Epithelial cell of esophagus (primary cell): ENCODE measurements at places on chromosomes 6 and 20.

DNA sequence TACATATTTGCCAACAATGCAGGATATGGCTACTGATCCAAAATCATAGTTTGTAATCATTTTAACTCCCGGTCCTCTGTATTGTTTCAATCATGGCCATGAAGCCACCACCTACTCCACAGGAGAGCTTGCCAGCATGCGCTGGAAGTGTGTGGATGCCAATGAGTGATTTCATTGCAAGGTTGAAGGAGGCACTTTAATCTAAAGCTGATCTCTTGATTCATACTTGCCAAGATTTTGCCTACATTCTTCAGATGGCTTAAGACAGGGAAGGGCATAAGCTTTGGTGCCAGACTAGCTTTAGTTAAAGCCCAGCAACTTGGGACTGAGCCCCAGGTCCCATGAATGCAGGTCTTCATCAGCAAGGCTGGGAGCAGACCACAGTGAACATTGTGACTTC, 58.8 kb downstream of the TPD52L1 start:
- DNase-seq: no peak

DNA sequence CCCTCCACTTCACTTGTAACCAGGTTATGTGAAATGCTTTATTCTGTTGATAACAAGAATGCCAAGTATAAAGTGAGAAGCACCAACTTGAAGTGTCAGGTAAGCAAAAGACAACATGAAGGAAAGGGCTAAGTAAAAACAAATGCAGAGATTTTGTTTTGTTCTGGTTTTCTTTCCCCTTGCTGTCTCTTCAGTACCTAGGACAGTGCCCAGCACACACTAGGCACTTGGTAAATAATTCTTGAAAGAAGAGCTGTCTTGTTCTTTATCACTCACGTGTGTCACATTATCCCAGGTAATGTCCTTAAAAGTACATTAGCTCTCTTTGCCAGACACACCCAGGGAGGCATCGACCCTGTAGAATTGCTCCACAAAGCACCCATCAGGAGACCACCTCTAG, 350.0 kb upstream of the IRAK1BP1 start:
- no peak for DNase-seq

GRCh38 chr6:96675597-96675996, 112.7 kb downstream of the FHL5 start:
- DNase-seq: no peak

- no peak for DNase-seq
Observed at GRCh38 chr20:64241061-64241460, 14.5 kb upstream of the PCMTD2 start.

DNA sequence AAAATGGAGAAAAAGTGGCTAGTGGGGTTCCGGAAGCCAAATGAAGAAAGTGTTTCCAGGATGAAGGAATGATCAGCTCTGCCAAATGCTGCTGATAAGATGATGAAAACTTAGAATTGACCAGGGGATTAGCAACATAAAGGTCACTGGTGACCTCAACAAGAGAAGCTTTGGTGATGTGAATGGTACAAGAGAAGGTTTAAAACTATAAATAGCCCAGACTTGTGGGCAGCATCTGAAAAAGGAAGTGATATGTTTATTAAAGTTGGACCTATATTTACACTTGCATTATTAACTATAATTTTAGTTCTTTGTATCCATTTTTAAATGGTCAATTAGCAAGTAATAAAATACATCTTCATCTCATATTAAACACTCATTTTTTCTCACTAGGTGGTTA, 45.1 kb downstream of the CGA start:
- no peak for DNase-seq

- DNase-seq: no peak
Observed at GRCh38 chr20:23659989-23660837, 22.5 kb upstream of the CST3 start.

DNA sequence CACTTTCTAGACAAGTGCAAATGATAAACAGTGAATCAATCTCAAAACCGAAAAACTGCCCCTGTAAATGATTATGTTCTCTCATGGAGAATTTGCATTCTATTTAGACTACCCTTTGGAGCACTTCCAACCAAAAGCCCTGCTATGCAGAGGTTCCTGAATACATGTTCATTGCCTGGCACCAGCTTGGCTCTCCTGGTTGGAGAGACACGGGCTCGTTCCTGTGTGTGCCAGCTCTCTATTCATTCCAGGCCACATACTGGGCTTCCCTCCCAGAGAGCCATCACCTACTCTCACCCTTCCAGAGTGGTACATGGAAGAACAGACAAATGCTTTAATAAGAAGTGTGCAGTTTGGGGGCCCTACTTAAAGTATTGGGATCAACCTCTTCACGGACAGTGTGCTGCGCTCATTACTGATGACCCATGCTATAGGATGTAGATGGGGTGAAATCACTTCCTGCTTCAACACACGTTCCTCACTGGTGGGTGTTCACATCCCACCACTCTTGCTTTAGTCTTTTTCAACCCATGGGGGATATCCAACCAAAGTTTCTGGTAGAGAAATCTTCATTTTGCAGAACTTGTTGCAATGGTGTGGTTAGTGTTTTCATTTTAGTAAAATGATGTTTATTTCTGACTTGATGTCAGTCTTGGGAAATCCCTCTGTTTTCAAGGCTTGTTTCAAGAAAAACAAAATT, 38.5 kb upstream of the NAA20 start:
- no peak for DNase-seq

GRCh38 chr6:28775405-28776129, 148.2 kb downstream of the TRIM27 start:
- no peak for DNase-seq

- DNase-seq: no peak
Observed at GRCh38 chr6:40410821-40411220, 176.3 kb downstream of the LRFN2 start.

- peak; percentile 38 for DNase-seq
Observed at GRCh38 chr6:113182370-113183141, 674.6 kb upstream of the MARCKS start.

DNA sequence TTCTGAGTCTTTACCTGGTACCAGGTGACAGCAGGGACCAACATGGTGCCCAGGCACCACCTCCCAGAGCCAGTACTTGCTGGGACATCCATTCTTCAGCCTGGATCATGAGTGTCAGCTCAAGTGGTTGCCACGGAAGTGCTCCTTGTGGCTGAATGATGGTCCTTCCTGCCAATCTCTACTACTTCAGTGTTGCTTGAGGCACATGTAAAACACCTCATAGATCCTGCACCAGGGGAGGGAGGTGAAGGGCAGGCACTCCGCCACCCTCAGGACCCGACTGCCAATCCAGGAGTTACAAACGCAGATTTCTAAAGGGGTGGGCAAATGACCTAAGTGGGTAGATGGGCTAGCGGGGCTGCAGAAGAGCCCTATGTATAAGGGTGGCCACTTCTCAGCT, 226.0 kb downstream of the PREX1 start:
- DNase-seq: no peak

- DNase-seq: peak; percentile 46
Observed at GRCh38 chr6:45965792-45966191, 49.9 kb downstream of the CLIC5 start.

GRCh38 chr6:76867182-76867581, 596.1 kb downstream of the HTR1B start:
- no peak for DNase-seq

DNA sequence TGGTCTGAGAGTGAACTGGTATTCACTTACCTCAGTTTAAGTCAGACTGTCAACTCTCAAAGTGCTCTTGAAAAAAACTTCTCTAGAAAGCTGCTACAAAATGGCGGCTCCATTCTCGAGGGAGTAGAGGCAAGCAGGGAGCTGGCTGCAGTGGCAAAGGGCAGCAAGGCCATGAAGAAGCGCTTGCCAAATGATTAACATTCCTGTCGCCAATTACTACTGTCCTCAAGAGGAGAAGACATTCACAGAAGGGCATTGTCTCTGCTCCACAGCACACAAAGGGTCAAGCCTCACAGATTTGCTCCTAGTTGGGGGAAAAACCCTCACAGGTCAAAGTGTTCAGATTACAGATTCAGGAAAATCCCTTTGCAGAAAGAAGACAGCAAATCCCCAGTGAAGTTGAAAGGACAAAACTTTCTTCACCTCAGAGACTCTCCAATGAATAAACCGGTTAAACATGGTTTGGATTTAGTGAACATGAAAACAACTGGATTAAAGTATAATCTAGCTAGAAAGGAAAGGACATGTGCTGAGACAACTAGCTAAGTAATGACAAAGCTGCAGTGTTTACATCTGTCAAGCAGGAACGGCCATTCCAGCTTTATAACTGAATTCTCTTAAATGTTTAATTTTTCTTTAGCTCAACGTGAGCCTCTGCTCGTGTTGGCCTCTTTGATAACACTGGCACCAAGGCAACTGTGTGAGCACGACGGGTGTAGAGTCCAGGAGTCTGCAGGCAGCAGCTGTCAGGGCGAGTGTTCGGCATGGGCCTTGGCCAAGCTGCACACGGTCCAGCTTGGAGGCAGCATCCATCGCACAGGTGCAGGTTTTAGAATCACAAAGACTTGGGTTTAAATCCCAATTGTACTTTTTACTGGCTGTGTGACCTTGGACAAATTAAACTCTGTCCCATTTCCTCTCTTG, 37.6 kb downstream of the NR2E1 start:
- DNase-seq: peak; percentile 2

GRCh38 chr6:148263010-148263409, 79.6 kb upstream of the SASH1 start:
- peak; percentile 93 for DNase-seq

GRCh38 chr6:120411394-120411793, 922.9 kb downstream of the TBC1D32 start:
- no peak for DNase-seq

DNA sequence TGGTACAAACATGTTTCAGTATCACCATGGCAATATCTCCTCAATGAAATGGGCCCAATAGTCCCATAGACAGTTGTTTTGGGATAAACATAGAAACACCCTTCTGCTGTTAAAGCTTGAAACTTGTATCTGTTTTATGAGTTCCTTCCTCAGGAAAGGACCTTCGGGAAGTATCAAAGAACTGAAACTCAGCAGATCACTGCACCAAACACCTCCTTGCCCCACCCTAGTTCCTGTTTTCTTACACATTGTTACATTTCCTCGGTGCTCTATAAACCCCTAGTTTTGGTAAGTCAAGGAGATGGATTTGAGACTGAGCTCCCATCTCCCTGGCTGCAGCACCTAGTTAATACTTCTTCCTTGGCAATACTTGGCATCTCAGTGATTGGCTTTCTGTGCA, 73.8 kb upstream of the ECI2 start:
- no peak for DNase-seq

- no peak for DNase-seq
Observed at GRCh38 chr6:126300126-126300525, 39.8 kb upstream of the CENPW start.

GRCh38 chr6:68754681-68755213, 119.7 kb downstream of the ADGRB3 start:
- DNase-seq: no peak

DNA sequence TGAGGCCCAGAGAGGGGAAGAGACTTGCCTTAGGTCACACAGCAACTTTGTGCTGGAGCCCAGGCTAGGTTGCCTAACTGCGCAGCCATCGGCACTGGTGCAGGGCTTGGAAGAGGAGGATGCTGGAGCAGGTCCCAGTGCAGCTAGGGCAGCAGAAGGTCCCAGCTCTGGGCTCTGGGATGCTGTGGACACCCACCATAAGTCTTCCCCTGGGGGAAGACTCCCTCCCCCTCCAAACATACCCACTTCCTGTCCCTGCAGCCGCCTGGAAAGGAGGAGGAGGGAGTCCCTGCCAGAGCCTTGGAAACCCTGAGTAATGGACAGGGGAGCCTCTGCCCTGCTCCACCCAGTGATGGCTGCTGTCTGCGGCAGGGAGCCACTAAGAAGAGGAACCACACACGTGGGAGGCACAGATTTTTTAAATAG, 93.6 kb downstream of the NCR2 start:
- no peak for DNase-seq

- no peak for DNase-seq
Observed at GRCh38 chr20:39289316-39289715, 327.2 kb downstream of the DHX35 start.

DNA sequence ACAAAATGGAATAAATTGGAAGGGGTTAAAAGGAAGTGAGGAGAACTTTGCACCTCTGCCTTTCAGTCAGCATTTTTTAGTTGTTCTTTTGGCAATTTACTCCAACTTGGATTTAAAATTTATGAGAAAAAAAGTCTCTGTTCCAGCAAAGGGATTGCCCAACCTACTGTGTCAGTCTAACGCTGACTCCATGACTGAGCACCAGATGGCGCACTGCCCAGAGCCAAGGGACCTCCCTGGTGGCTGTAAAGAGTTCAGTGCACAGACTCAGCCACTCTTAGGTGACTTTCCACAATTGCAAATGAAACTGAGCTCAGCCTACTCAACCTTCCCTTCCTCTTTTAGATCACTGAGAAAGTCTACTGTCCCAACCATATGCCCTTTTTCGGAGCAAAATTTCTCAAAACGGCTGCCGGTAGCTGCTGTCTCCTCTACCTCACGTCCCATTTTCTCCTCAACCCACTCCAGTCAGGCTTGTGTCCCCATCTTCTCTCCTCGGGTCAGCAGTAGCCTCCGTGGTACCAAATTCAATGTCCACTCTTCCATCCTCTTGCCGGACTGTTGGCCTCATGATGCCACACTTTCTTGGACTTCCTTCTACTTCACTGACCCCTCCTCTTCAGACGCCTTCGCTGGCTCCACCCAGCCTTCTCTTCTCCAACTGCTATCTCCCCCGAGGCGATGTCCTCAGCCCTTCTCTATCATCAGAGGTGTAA, 38.7 kb downstream of the GSTA2 start:
- peak; percentile 78 for DNase-seq

- DNase-seq: peak; percentile 63
Observed at GRCh38 chr6:166470029-166470862, 87.5 kb upstream of the MPC1 start.

- DNase-seq: no peak
Observed at GRCh38 chr6:160077024-160077423, 44.6 kb upstream of the SLC22A1 start.

DNA sequence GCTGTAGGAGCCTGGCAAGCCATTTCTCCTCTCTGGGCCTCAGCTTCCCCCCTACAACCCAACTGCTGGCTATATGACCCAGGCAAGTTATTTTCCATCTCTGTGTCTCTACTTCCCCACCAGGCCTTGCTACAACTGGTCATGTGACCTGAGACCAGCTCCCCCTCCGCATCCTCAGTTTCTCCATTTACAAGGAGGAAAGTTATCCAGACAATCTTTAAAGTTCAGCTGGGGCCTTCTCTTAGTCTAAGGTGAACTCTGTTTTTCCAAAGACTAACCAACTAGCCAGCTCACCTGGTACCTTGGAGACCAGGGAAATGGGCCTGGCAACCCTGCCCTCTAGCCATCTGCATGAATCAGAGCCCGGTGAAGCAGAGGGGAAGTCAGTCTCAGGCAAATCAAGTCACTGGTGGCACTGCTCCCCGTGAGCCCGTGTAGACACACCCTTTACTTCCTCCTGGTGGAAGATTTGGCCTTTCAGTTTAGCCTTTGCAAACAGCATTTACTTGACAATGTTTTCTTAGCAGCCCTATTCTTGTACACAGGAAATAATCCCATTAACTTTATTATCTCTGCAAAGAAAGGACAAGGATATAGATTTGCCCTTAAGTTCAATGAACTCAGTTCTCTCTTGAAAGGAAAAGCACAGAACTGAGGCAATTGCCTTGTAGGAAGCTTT, 157.7 kb downstream of the VEGFA start:
- peak; percentile 62 for DNase-seq
